HAP-1 (cell line): ENCODE measurements at places on chromosomes 11 and 22.
A peak's percentile ranks its signal among the peaks of the same experiment; 100 is the strongest.

DNA sequence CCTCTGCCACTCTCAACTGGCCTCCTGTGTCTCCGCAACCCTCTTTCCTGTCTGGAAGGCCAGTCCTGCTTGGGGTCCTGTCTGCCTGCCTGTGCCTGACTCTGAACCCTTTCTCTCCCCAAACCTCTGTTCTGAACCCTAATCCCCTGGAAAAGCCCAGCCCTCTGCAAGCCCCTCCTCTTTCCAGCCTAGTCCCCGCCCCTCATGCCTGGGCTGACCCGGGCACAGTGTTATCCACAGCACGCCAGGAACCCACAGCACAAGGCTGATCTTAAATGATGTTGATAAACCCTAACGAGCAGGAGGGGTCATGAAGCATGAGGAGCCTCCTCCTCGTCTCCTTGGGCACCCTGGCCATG lies at the start of gene IFITM10:
TSS of gene IFITM10 (minus strand) at position 115 of the 359 bp plus-strand sequence. CDS start 153 bp downstream, outside the sequence.
- no peak for DNase-seq

DNA sequence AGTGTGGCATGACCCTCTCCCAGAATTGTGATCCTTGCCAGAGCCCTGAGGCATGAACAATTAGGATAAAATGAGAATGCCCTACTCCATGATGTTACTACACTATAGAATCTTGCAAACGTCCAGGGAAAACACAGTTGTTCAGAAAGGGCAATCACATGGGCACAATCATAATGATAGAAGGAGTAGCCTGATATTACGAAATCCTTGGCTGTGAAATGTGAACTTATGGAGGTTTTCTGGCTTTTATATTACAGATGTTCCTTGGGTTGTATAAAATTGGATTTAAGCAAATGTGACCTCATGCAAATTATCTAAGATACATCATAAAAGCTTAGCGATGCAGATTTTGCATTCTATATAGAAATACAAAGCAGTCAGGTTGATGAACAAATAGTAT lies 29.4 kb upstream of the TPH1 start:
- DNase-seq, result no peak

DNA sequence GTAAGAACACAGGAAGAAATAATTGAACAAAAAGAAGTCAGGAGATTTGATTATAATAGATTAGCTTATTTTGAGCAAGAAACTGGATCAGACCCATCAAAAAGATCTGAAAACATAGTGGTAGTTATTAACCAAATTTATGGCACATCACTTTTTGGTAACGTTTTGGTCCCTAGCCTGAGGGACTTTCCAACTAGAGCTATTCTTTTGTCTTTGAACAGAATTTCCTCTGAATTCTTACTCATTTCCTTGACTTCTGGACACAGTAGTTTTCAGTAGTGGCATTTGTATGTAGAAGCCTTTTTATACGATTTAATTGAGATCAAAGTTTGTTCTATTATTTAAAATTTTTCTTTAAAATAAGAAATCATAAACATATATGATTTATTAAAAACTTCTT lies 96.5 kb upstream of the PDGFD start:
- DNase-seq, result no peak

DNA sequence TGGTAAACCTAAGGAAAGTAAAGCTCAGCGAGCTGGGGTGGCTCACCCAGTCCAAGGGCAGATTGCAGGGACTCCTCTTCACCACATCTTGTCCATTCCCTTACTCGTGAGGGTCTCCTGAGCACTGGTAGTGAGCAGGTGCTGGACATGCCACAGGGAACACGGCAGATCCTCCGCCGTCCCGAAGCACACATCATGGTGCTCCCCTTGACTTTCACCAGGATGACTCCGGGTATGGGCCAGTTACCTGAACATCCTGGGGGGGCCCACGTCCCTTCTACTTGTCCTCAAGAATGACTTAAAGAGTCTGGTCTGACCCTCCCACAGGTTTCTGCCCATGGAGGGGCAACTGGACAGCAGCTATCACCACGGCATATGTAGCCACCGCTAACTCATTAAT lies 8.0 kb upstream of the SF1 start:
- DNase-seq, result no peak

GRCh38 chr22:43540529-43540923 lies 128.7 kb downstream of the MPPED1 start:
- DNase-seq, result no peak

DNA sequence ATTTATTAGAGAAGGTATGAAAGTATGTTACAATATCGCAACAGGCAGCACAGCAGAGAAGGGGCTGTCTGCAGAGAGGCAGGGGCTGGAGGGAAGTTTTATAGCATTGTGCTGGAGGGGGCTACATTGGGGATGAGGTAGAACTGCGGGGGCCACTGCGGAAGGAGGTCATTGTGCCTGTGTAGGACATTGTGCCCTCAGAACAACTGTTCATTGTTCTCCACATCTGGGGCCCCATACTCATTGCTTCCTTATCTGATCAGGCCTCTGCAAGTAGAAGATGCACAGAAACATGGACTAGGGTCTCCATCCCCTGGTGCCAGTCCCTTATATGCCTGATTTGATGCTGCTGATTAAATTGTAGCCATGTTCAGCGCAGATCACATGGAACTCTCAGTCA lies 12.1 kb downstream of the NADSYN1 start:
- DNase-seq, result no peak

- no peak for DNase-seq
Observed at GRCh38 chr11:47408598-47409439, 429 bp downstream of the SLC39A13 start.

- DNase-seq, result no peak
Observed at GRCh38 chr22:19117111-19117512, 5.1 kb downstream of the DGCR2 start.

GRCh38 chr11:72100462-72100861 lies 2.6 kb downstream of the LAMTOR1 start:
- DNase-seq, result no peak

- DNase-seq, result no peak
Observed at GRCh38 chr11:9273376-9274336, 8.5 kb upstream of the DENND5A start.

DNA sequence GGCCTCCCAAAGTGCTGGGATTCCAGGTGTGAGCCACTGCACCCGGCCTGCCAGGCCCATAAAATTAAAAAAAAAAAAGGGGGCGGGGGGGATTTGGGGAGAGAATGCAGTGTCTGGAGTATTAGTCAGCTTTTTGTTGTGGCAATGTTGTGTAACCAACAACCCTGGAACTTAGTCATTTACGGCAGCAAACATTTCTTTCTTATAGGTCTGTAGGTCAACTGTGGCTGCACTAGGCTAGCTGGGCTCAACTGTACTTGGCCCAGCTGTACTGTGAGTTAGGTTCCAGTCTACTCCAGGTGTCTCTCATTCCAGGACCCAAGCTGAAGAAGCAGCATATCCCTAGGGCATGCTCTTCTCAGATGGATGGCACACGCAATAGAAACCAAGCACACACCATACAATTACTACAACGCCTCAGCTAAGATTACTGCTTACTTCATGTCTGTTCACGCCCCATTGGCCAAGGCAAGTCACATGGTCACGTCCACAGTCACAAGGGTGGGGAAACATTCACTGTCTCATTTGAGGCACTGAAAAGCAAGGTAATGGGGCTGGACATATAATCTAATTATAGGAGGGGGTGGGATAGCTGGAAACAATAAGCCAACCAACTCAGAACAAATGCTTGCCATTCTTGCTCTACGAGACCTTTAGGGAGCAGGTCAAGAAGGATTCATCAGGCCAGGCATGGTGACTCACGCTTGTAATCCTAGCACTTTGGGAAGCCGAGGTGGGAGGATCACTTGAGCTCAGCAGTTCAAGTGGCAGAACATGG lies 10.4 kb upstream of the SPINDOC start:
- peak; percentile 9 for DNase-seq

DNA sequence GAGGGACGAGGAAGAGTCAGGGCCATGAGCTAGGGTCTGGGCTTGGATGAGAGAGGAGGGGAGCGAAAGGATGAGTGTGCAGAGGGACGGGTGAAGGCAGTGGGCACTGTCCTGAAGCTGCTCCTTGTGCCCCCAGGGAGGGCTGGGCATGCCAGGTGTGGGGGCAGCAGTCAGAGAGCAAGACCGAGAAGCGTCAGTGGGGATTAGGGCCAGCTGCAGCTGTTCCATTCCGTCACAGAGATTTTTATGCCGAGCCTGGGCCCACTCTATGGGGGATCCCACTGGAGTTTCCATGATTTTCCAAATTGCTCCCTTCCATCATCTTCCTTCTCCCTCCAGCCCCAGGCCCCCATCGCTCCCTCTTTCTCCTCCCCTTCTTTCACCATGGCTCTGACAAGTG lies 93.2 kb downstream of the NECTIN1 start:
- DNase-seq, result no peak

DNA sequence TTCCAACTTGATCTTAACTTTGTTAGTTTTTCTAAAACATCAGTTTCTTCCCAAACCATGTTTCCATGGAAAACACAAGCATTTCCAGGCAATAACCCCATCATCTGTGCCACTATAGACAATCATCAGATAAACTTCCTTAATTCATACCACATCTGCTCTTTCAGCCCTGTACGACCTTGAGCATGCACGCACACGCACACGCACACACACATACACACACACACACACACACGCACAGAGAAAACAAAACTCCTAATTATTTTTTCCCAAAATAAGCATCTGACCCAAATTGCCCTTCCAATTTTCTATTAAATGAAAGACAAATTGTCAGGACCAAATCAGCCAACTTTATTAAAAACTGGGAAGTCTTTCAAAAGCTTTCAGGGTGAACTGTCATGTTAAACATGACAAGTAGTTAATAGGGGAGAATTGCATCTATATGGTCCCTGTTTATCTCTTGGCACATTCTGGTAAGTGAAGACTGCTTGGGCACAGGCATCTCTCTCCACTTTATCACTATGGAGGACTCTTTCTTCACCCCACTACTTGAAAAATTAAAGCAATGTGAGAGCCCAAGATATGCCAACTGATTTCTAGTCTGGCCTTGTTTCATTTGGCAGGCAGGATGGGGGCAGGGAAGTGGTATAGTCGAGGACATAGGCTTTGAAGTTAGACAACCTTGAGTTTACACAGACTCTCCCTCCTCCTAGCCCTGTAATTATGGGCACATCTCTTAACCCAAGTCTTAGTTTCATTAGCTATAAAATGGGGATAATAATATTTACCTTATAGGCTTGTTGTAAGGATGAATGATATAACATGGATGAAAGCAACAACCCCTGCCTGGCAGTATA lies 15.1 kb downstream of the ADM start:
- no peak for DNase-seq

DNA sequence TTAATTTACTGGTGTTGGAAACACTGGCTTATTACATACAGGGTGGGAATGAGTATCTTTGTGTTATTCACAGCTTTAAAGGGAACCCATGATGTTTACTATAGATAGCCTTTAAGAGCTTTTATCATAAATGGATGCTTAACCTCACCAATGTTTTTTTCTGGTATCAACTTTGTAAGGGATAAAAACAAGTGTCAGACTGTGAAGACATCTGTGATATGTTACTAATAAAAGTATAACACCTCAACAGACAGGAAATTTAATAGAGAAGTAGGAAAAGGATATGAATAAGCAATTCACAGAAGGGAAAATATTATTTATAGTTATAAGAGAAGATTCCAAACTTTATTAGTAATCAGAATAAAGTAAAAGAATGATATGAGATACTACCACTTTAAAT lies 46.3 kb downstream of the ACAT1 start:
- DNase-seq, result no peak

GRCh38 chr11:47863189-47863897 lies 15.2 kb upstream of the NUP160 start:
- DNase-seq, result no peak

GRCh38 chr11:119315131-119316015 lies 1.6 kb downstream of the MCAM start:
- DNase-seq, result peak; percentile 16

DNA sequence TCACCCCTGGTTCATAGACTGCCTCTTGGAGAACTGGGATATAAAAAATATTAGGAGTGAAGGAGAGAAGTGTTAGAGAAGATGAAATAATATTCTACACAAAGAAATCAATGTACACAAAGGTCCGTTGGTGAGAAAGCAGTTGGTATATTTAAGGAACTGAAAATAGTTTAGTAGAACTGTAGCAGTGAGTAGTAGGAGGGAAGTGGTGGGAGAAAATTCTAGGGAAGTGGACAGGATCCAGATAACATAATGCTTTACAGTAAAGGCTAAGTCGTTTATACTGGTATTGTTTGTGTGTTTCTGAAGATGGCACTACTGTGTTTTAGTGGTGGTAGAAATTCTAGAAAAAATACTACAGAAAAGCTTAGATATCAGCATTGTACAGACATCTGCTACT lies 120.8 kb upstream of the CHORDC1 start:
- no peak for DNase-seq

GRCh38 chr11:116692318-116693101 lies 80.3 kb downstream of the BUD13 start:
- DNase-seq, result no peak

GRCh38 chr22:27603800-27604144 lies 197.8 kb downstream of the MN1 start:
- no peak for DNase-seq

DNA sequence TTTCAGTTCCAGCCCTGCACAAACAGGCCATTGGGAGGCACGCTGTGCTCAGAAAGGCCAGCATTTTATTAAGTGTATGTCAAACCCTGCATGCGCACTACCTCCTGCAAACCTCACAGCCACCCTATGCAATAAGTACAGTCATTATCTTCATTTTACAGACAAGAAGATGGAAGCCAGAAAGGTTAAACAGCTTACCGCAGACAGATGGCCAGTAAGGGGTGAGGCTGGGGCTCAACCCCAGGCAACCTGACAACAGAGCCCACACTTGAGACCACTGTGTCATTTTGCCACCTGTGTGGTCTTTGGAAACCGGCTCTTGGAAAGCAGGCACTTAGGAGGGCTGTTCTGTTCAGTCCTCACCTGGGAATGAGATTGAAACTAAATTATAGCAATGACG lies 142.3 kb downstream of the NXPE2 start:
- no peak for DNase-seq

GRCh38 chr22:42072606-42073330 lies 1.3 kb upstream of the PHETA2 start:
- DNase-seq, result no peak

- no peak for DNase-seq
Observed at GRCh38 chr11:44731685-44732430, 5.1 kb downstream of the TSPAN18 start.

GRCh38 chr11:132790466-132790865 lies 741.8 kb downstream of the OPCML start:
- DNase-seq, result no peak

- DNase-seq, result no peak
Observed at GRCh38 chr22:43616645-43617044, 195.5 kb downstream of the EFCAB6 start.

GRCh38 chr11:69141742-69142141 lies 14.0 kb upstream of the SMIM38 start:
- DNase-seq, result no peak

GRCh38 chr11:115126515-115127208 lies 377.6 kb downstream of the CADM1 start:
- no peak for DNase-seq
